ENCODE measurements at places on chromosomes 3 and 15. TPM values are rescaled to one million over a fixed set of nuclear protein-coding genes. Genes with fewer than 3 reads are reported as not detected.

GRCh38 chr15:99508852-99509251, 56.9 kb upstream of the MEF2A start:
- peaks cover 47% of the 10 kb centered on the region for H3K4me1 ChIP-seq
- no peak overlapping the region for H3K4me3 ChIP-seq
- no peaks in the 10 kb centered on the region for H3K36me3 ChIP-seq
- H3K27ac ChIP-seq: peak overlapping the region; percentile 52
- H3K27me3 ChIP-seq: no peaks in the 10 kb centered on the region

Gene SHQ1
- 20.8 TPM for total RNA-seq

DNA sequence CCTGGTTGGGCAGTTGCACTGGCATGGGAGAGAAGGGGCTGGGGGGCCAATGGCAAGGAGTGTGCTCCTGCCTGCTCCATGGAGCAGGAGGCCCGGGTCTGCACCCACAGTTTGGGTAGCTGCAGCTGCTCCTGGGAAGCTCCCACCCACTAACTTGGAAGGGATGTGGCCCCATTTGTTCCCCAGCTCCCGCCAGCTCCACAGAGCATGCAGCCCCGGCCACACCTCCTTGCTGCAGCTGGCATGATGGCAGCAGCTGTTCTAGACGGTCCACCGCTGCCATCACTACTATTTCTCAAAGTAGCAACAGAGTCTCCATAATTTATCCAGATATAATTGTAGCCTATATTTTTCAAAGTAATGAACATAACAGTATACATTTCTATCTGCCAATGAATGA, 65.8 kb downstream of the PIK3CB start:
- DNase-seq: no peak
- H3K27me3 ChIP-seq: no peaks in the 10 kb centered on the region
- no peak overlapping the region for H3K27ac ChIP-seq
- H3K4me3 ChIP-seq: no peak overlapping the region
- peaks cover 1% of the 10 kb centered on the region for H3K4me1 ChIP-seq

DNA sequence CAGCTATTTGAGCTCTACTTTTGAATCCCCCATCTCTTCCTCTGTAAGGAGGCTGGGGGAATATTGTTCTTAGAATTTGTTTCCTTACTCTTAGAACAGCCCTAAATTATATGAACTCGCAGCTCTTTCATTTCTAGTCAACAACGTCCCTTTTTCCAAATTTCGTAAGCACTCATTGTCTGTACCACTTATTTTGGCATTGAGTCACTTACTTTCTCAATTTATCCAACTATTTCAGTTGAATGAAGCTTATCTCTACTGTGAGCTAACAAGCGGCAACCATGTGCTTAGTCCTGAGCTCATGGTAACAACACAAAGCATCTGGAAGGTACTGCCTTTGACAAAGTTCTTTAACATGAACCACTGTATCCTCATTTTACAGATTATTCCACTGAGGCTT, 191.1 kb downstream of the GREM1 start:
- H3K27me3 ChIP-seq: no peaks in the 10 kb centered on the region
- H3K4me1 ChIP-seq: peaks cover 6% of the 10 kb centered on the region
- no peak for DNase-seq
- no peaks in the 10 kb centered on the region for H3K36me3 ChIP-seq
- H3K27ac ChIP-seq: no peak overlapping the region

- no peak for DNase-seq
- H3K4me1 ChIP-seq: no peaks in the 10 kb centered on the region
- H3K4me3 ChIP-seq: no peak overlapping the region
- no peak overlapping the region for H3K27ac ChIP-seq
These were observed 114.8 kb downstream of the EOMES start for GRCh38 chr3:27607370-27607769.
